ENCODE measurements at places on chromosomes 1 and 21.

DNA sequence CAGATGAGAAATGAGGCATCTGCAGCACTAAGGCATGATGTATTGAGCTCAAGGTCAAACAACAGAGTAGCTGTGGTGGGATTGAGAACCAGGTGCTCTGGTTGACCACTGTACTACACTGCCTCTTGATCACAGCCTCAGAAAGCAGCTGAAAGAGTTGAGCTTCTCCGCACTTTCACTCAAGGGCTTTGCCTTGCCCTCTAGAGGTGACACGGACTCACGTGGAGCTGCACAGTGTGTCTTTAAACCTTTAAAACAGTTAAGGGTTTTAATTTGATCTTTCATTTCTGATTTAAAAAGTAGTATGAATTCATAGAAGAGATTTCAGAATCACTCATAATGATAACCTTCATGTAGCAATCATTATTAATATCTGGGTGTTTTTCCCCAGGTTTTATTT, 132.5 kb downstream of the RWDD3 start:
- DNase-seq: no peak

GRCh38 chr1:235434001-235434400, 66.8 kb downstream of the TBCE start:
- no peak for DNase-seq

- DNase-seq: no peak
Observed at GRCh38 chr1:53303726-53304515, 23.9 kb downstream of the LRP8 start.

GRCh38 chr1:24191860-24192259, 4.8 kb upstream of the IFNLR1 start:
- DNase-seq: no peak

DNA sequence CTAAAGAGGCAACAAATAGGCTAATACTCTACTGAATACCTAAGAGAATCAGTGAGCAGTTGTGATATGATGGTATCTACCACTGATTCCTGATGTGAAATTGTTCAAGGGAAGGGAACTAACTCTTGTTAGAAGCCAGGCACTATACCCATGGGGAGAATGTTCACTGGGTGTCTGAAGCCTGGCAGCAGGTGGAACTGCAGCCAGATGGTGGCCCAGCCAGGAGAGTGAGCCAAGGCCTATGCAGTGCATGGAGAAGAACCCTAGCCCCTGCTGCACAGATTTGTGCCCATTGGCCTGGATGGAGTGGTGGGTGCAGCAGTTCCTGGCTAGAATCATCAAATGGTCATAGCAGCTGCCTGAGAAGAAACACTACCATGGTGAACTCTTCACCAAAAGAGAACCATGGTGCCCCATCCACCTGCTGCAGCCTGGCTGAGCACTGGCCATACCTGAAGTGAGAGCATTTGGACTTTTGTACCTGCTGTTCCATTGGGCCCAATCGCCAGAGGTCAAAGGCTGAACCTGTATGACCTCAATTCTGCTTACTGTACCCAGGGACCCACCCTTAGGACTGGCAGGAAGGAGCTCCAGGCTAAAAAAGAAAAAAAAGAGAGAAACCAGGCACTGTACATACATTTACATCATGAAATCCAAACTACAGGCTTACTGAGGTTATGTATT, 118.8 kb upstream of the IVNS1ABP start:
- no peak for DNase-seq

GRCh38 chr1:9996624-9997582, at the start of gene RBP7:
Gene RBP7, plus strand, starts transcription at chr1:9997228. Its CDS starts 31 bp downstream, at chr1:9997259.
- DNase-seq: no peak

Data from HAP-1 (cell line).